ENCODE measurements at places on chromosomes 3 and 15. TPM values are rescaled to one million over a fixed set of nuclear protein-coding genes. Genes with fewer than 3 reads are reported as not detected.

ADAMTS17 gene
- total RNA-seq: 0.82 TPM

CHRNB4 gene
- 1.3 TPM for total RNA-seq

IL17RB gene
- total RNA-seq: 6.2 TPM

- no peak for DNase-seq
Measured at GRCh38 chr3:64917914-64918453, 230.2 kb upstream of the ADAMTS9 start.

GRCh38 chr15:74385733-74386132 lies 18.3 kb upstream of the CYP11A1 start:
- DNase-seq: no peak

DZIP3 gene
- 44.0 TPM for total RNA-seq

GRCh38 chr15:56765251-56765650 lies 31.9 kb upstream of the ZNF280D start:
- DNase-seq: no peak

DNA sequence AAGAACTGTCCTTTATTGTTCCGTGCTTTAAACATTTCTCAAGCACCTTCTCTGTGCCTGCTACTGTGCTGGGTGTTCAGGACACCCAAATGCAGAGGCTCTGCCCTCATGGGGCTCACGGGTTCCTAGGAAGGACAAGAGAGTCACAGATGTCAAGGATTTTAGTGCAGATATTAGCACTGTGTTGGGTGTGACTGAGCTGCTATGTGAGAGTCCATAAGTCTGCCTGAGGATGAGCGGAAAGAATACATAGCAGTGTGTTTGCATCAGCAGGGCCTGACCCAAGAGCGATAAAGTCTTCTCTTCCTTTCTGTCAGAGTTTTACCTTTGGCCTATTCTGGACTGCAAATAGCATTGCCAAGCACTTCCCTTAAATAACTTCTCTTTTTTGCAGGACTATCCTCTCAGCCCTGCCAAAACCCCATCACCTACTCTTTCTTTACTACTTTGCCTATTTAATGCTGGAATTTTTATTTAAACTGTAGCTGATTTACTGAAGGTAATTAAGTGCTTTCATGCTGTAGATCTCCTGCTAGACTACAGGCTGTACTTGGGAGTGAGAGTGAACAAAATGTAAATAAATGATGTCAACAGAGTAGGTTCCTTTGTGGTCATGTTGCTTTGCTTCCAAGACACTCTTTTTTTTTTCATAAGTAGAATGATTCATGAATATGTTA lies 459.4 kb upstream of the TPRG1 start:
- DNase-seq: no peak

CKMT1A gene
- total RNA-seq: 0.55 TPM

COPG1 gene
- 190 TPM for total RNA-seq

GRCh38 chr15:85745023-85745422 lies 49.7 kb downstream of the KLHL25 start:
- DNase-seq: peak; percentile 22

- no peak for DNase-seq
Measured at GRCh38 chr3:69879051-69879450, 120.5 kb upstream of the SAMMSON start.

- DNase-seq: no peak
Measured at GRCh38 chr3:23162934-23163333, 40.2 kb upstream of the UBE2E2 start.

NEIL1 gene
- total RNA-seq: 17.8 TPM

IL17RE gene
- 1.6 TPM for total RNA-seq

SLC6A20 gene
- total RNA-seq: 0.29 TPM

ZNF501 gene
- 8.5 TPM for total RNA-seq

GRCh38 chr3:46861605-46862368 lies 1.5 kb downstream of the MYL3 start:
- DNase-seq: peak; percentile 40

NOP10 gene
- total RNA-seq: 134 TPM

GRCh38 chr3:27721717-27722564 lies at the start of gene EOMES:
Gene EOMES, minus strand, starts transcription at chr3:27722323. Its CDS starts 29 bp downstream, at chr3:27722294.
- peak; percentile 89 for DNase-seq

PPCDC gene
- total RNA-seq: 24.5 TPM

- no peak for DNase-seq
Measured at GRCh38 chr3:88112289-88112688, 37.5 kb upstream of the C3orf38 start.

- peak; percentile 77 for DNase-seq
Measured at GRCh38 chr3:120559242-120560061, 36.7 kb upstream of the NDUFB4 start.

CCDC39 gene
- 0.32 TPM for total RNA-seq

ATP13A3 gene
- total RNA-seq: 85.9 TPM

DNA sequence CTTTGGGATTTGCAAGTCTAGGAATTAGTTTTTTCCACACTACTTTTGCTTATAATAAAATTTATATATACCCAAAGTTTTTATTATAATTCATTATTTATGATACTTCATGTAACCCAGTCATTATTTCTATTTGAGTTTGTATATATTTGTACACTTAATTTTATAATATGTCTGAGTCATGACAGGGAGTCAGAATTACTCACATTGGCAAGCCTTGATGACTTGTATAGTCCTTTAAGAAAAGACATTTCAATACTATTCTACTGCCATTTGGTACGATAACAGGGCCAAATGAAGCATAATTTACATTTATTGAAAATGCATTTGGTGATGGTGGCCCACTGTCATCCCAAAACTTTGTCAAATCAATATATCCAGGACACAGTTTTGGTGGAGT lies 95.9 kb upstream of the UNC13C start:
- DNase-seq: no peak

- peak; percentile 58 for DNase-seq
Measured at GRCh38 chr3:55180936-55181535, 253.2 kb upstream of the LRTM1 start.

DNA sequence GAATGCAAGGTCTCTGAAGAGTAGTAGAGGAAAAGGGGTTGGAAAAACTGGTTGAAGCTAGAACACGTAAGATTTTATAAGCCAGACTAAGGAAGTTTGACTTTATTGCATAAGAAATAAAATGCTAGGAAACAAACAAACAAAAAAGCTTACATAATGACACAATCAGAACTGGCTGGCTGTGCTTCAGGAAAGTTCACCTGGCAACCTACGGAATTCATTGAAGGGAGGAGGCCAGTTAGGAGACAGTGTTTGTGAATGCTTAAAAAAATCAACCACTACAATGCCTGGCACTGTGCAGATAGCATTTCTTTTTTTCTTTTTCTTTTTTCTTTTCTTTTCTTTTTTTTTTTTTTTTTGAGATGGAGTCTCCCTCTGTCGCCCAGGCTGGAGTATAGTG lies 1.9 kb upstream of the ICE2 start:
- no peak for DNase-seq

DNA sequence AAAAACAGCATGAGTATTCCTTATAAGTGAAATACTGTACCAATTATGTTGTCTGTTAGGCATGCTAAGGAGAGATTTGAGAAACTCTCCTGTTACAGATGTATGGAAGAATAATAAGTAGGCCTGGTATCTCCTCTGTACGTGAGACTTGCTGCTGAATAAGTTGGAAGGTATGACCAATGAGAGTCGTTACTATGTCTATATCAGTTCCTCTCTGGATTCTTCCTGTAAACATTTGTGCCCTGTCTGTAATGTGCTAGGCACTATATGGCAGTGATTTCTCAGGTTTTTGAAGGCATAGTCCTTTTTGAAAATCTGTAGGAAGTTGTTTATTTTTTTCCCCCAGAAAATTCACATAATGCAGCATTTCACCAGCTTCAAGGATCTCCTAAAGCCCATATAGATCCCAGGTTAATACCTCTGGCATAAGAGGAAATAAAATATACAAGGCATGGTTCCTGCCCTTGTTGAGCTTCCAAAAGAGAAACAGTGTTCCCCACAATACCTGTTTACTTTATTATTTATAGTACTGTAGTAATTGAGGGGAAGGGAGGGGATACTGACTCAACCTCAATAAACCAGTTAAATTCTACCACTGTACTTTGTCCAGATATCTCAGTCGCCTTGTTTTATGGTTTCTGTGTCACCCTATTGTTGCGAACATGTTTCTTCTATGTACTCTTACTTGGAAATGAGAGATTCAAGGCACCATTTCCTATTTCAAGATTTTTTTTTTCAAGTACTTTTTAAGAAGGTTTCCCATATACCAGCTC lies 28.6 kb downstream of the MAP2K5 start:
- no peak for DNase-seq

DNA sequence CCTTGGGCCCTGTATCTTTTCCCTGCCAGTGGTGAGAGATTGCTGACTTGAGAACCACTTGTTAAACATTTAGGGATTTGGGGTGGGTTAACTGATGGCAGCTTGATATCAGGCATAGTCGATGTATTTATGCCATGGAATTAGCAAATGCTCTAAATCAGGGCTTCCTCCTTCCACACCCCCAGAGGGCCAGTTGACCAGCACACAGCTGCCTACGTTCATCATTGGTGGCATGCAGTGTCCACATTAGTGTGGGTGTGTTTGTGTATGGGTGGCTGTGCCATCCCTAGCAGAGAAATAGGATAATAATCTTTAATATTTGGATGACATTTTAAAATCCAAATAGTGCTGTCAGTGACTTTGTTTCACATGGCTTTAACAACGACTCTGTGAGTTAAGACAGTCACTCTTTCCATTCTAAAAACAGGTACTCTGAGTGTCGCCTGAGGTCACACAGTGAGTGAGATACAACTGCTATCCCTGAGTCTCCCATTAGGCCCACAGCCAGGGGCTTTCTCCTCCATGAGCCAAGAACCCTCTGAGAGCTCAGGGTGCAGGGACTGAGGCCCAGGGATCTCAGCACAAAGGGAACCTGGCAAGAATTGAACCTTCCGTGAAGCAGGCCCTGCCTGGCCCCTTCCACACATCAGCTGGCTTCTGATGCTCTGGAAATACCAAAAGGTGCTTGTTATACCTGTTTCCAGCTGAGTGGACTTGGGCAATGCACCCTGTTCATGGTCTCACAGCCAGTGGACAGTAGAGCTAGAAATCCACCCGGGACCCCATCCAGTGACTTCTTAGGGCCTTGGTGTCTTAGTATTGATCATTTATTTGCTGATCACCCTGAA lies 4.3 kb upstream of the LTF start:
- peak; percentile 22 for DNase-seq

DNA sequence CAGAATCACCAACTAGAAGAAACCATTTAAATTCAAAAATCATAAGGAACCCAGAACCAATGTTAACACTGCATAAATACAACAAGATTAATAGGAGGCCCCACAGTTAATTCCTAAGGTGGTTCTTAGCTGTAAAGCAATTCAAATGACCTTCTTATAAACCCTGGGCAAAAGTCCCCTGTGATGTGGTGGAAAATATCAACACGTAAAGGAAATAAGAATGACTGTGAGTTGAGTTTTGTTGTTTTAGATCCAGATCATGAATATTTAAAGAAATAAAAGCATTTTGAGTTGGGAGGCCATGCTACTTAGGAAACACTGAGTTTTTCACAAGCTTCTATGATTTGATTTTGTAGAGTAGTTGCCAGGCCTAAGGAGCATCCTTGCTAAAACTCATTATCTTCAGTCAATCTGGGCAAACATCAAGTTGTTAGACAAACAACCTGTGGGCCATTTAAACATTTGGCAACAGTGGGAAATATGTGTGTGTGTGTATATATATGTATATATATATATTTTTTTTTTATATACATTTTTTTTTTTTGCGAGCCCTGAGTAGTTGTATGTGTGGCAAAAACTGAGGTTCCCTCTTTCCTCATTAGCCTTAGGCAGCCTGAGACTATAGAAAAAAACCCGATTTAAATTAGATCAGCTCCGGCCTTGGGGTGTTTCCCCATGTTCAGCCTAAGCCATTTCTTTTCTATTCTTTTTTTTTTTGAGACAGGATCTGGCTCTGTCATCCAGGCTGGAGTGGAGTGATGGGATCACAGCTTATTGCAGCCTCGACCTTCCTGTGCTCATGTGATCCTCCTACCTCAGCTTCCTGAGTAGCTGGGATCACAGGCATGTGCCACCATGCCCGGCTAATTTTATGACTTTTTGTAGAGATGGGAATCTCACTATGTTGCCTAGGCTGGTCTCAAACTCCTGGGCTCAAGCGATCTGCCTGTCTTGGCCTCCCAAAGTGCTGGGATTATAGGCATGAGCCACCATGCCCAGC lies 8.0 kb upstream of the PXK start:
- no peak for DNase-seq

- DNase-seq: no peak
Measured at GRCh38 chr3:10635446-10636076, 130.2 kb upstream of the ATP2B2 start.

GRCh38 chr3:57078635-57079473 lies 18.4 kb downstream of the SPATA12 start:
- peak; percentile 94 for DNase-seq

DNA sequence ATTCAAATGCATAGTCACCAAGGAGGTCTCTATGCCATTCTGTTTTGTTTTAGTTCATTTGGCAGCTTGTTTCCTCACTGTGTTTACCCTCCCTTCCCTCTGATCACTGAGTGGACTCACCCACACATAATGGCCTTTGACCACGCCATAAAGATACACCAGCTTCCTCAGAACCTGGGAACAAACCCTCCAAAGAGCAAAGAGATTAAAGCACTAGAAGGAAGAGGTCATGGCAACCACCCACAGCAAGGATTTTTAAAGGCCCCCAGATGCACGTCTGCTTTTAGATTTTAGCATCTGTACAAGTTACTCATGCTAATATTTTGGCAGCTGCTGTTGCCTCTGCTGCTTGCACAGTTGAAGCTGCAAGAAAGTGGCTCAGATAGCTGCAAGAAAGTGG lies 47.9 kb upstream of the CADPS start:
- DNase-seq: no peak

DNA sequence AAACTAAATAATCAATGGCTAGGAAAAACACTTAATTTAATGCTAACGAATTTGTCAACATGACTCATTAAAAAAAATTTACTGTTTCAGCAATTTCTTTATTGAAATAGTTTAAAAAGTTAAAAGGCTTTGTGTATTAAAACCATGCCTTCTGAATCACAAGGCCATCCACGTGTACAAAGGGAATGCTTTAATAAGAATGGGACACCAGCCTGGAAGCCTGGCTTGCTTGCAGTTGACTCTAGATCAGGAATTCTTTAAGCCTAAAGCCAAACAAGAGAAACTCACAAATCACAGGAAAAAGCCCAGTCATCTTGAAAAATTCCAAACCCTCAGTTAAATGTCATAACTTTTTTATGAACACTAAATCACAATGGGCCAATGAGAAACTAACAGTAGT lies 137.6 kb downstream of the PEAK1 start:
- DNase-seq: peak; percentile 49

DNA sequence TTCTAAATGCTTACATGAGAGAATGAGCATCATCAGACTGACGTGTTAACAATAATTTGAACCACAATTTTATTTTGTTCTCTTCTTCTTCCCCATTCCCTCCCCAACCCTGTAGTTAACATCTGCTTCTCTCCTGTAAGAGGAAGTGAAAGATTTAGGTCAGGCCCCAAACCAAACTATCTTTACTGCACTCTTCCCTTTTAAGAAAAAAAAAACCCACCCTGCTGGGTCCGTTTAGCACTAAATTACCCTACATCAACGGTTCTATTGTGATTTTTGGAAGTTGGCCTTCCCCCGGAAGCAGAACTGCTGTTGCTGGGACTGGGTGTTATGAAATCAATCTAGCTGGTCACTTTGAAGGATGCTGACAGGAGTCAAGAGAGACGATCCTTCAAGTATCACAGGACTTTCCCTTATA lies 49.4 kb downstream of the NFKBIZ start:
- no peak for DNase-seq
